Right ventricle myocardium inferior (tissue), 1 donor: ENCODE measurements at places on chromosomes 2 and 18. TPM values are rescaled to one million over a fixed set of nuclear protein-coding genes. Genes with fewer than 3 reads are reported as not detected.

DNA sequence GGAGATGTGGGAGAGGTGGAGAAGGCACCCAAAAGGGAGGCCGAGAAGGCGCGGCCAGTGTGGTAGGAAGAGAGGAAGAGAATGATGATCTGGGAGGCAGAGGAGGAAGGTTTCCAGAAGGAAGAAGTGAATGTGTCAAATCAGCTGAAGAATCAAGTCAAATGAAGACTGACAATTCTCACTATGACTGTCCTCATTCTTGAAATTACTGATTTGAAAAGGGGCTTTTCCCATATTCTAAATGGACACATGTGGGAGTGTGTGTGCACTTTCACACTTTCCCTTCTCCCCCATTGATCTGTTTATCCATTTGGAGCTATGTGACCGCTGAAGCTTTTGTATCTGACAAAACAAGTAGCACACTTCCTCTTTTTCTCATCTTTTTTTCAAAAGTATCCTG is 6.1 kb downstream of the AFF3 start:
- no peak for DNase-seq

- DNase-seq = no peak
These were observed 97.0 kb downstream of the NEB start for GRCh38 chr2:151637271-151637781.

DNA sequence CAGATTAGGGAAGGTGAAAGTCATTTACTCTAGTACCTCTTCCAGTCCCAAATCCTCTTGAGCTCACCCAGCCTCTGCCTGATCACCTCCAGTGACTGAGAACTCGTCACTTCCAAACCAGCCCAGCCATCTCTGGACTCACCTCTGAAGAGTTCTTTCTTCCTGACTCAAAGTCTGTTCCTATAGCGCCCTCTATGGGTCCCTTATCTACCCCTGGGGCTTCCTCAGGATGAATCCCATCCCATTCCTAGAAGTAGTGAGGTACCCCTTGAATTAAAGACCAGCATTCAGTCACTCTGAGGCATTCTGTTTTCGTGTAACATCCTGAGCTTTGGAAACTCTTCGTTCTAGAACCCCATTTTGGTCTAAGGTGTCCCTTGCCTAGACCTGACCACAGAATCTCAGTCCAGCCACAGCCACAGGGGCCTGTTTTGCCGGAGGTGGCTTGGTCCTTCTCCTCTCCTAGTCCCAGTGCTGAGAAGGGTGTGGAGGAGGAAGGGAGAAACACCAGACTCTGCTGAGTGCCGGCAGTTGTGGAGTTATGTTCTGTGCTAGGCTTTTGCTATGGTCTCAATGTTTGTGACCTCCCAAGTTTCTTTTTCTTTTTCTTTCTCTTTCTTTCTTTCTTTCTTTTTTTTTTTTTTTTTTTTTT is 32.7 kb downstream of the SIX3 start:
- DNase-seq = no peak

GRCh38 chr2:108704871-108705270 is 14.4 kb upstream of the RANBP2 start:
- no peak for DNase-seq

DNA sequence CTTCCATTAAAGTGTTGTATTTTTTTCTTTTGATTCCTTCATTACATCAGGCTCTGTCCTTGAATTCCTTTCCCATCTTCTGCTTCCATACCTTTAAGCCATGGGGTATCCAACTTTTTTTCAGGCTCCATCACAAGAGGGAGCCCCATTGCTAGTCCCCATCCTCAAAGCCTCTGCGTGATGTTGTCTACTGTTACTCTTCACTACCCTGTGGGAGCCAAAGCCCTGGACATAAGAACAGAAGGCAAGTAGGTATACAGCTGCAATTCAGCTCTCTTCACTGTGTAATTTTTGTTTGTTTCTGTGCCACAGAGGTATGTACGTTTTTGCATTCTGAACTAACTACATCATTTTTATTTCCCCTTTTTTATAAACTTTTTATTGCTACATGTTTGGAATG is 36.6 kb upstream of the CCNYL1 start:
- DNase-seq = no peak

The LAPTM4A gene
- total RNA-seq = 242 TPM

The GATA6 gene
- 56.3 TPM for total RNA-seq

The RBM44 gene
- total RNA-seq = 0.30 TPM

The CENPA gene
- 0.65 TPM for total RNA-seq
